ENCODE measurements at places on chromosomes 1 and 21.
A peak's percentile ranks its signal among the peaks of the same experiment; 100 is the strongest.

GRCh38 chr1:26126321-26127084 lies 14.9 kb downstream of the PDIK1L start:
- DNase-seq: peak; percentile 33

DNA sequence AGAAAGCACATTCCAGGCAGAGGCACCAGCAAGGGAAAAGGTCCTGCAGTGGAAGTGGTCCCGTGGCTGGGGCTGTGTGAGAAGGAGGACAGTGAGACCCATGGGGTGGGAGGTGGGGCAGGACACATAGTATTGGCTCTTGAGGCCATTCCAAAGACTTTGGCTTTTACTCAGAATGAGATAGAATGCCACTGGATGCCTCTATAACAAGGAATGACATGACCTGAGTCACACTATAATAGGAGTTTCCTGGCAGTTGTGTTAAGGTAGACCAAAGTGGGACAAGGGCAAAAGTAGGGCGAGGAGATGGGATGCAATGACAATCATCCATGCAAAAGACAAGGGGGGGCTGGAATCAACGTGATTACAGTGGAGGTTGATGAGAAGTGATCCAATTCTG lies 24.7 kb upstream of the LAMC2 start:
- DNase-seq: no peak

DNA sequence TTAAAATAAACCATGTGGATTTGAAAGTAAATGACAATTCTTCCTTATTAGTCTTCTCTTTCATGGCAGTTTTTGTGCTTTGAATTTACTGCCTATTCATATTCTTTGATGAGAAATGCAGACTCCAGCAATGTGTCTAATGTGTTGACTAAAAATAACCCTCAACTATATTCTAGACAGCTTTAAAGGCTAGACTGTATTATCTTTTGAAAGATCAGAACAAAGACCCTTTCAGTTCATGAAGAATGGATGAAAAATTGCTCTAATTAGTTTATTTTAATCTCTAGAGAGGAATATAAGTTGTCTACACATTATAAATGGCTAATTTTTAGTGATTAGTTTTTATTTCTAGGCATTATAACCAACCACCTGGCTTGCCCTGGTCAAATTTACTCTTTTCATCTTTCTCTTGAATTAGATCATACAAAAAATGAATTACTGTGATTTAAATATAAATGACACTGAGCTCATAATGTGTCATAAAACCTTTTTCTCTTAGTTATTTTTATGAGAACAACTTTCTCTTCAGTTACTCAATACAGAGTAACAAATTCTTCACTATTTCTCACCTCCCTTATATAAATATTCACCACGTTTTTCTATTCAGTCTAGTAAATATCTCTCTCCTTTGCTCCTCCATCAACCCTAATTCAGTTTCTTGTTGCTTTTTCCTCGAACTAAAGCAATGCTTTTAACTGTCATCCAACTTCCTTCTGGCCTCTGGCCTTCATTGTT lies 428.5 kb upstream of the TMPRSS15 start:
- peak; percentile 8 for DNase-seq

GRCh38 chr1:44014365-44015104 lies 16.7 kb downstream of the SLC6A9 start:
- DNase-seq: no peak

DNA sequence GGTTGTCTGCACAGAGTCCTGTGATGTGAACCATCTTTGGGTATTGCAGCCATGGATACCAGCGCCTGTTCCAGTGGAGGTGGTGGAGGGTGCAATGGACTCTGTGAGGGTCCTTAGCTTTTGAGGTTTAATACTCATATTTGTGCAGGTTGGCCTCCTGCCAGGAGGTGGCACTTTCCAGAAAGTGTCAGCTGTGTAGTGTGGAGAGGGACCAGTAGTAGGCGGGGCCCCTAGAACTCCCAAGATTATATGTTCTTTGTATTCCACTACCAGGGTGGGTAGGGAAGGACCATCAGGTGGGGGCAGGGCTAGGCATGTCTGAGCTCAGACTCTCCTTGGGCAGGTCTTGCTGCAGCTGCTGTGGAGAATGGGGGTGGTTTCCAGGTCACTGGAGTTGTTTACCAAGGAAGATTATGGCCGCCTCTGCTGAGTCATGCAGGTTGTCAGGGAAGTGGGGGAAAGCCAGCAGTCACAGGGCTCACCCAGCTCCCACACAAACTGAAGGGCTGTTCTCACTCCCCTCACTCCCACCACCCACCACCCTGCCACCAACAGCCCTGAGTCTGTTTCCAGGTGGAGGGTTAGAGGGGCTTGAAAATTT lies 31.2 kb upstream of the ZNF678 start:
- no peak for DNase-seq

- DNase-seq: no peak
Observed at GRCh38 chr21:20341431-20341830, 656.8 kb upstream of the NCAM2 start.

GRCh38 chr1:84192681-84193080 lies 48.6 kb downstream of the PRKACB start:
- no peak for DNase-seq

DNA sequence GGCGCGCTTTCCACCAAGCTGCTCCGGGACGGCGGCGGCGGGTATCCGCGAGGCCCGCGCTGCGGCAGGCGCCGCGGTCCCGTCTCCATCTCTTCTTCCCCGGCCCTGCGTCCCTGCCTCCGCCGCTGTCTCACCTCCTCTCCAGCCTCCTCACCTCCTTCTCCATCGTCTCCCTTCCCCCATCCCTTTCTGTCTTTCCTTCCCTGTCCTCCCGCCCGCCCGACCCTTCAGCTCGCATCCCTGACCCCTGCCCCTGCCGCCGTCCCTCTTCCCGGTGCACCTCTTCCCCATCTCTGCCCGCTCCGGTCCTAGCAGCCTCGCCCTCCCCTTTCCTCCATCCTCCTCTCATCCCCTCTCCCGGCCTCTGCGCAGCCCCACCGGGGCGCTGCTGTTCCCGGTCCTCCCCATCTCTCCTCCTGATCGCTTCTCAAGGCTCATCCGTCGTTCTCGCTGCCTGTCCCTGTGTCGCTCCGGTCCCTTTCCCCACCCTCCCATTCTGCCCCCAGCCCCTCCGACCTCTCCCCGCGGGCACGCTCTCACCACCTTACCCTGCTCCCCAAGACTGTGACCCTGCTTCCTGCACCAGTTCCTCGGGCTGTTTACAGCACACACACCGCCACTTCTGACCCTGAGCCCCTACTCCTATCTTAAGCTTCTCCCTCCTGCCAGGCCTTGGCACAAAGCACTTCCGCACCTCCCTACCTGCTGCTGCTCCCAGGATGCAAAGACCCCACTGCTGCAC lies 760 bp upstream of the NPHP4 start:
- no peak for DNase-seq

- peak; percentile 85 for DNase-seq
Observed at GRCh38 chr1:173122958-173123852, 72.5 kb upstream of the TNFSF18 start.

- DNase-seq: peak; percentile 47
Observed at GRCh38 chr1:115184951-115185331, 95.6 kb upstream of the TSPAN2 start.

GRCh38 chr1:25484096-25484495 lies 53.4 kb downstream of the MACO1 start:
- DNase-seq: no peak
